ENCODE measurements at places on chromosomes 16 and 17.

- no peak for DNase-seq
These were observed 39.4 kb upstream of the RBFOX3 start for GRCh38 chr17:79650283-79650682.

DNA sequence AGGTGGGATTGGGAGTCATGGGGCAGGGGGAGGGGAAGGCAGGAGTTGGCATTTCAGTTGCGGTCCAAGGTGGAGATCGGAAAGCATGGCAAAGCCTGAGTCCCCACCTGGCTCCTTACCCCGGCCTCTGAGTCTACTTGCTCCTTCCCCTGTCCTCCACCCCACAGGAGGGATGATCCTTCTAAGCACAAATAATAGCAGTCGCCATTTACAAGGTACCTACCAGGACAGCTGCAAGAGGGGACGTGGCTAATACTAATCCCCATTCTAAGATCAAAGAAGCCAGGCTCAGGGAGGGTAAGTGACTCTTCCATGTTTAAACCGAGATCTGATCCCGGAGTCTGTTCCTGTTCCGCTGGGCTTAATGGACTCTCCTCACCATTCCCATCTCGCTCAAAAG is 396.3 kb downstream of the SLC39A11 start:
- no peak for DNase-seq

- no peak for DNase-seq
These were observed 2.3 kb upstream of the HSD3B7 start for GRCh38 chr16:30982548-30983288.

DNA sequence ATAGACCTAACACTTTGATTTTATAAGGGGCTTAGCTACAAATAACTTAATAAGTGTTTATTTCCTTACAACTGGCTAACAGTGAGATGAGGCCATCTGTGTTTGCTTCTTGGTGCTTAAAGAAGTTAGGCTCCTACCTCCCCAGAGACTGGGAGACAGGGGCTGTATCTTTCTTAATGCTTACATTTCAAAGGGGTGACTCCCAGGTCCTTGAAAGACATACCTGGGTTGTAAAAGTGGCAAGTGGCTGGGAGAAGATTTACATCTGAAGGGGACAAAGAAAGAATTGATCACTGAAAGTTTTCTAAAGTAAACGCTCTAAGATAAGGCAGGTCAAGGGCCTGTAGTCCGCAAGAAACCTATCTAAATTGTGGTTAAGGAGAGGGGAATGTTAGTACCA is 196.8 kb downstream of the CNTNAP4 start:
- DNase-seq = no peak

DNA sequence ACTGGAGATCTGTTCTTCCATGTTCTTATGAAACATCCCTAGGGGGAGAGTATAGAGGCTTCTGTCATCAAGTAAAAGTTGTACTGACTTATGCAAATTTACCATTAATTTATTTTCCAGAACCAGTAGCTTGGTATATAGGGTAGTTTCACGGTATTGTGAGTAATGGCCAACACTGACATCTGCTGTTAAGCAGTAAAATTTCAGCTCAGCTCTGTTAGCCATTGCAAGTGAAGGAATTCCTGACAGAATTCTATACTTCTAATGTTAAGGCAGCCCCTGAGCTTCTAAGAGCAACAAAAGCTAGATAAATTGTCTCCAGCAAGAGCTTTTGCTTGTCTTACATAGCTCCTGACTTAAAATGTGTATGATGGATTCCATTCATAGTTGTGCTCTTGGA is 613.5 kb upstream of the C16orf82 start:
- no peak for DNase-seq

DNA sequence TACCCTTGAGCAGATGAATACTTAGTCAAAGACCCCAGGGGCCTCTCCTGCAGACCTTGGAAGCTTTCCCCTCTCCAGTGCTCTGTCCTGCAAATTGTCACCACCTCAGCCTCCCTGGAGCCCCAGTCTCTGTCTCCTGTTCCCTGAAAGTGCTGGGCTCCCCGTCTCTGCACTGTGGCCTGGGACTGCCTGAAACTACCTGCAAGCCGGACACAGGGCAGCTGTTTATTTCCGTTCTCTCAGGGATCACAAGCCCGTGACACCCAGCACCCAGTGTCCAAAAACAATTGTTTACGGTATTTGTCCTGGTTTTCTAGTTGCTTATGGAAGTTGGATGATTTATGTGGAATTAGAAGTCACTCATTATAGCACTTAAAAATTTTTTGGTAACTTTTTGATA is 81.6 kb upstream of the CHMP6 start:
- DNase-seq = no peak

DNA sequence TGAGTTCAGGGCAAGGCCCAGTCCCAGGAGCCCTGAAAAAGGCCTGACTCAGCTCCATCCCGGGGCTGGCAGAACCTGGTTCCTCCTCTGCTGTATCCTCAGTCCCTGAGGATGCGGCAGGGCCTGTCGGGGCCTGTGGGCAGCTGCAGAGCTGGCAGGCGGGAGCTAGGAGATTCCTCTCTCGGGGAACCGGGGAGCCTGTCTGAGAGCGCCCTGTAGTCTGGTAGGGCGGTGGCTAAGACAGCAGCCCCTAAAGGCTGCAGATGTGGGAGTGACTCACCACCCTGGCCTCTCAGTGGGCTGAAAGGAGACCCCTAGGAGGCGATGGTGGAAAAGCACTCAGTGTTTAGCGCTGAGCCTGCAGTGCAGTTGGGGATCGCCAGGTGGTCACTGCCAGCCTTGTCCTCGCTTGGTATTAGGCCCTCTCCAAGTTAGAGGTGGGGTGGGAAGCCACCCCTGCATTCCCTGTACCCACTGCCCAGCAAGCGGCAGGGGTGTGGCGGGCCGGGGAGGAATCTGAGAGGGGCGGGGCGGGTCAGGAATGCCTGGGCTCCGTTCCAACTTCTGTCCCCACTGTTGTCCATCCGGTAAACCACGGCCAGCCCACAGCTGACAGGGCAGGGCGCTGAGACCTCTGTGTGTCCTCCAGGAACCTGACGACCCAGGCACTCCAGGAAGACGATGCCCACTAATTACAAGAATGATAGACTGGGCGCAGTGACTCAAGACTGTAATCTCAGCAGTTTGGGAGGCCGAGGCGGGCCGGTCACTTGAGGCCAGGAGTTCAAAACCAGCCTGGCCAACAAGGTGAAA is 29.5 kb upstream of the CDH1 start:
- DNase-seq = no peak

- no peak for DNase-seq
These were observed 512 bp downstream of the PMM2 start for GRCh38 chr16:8798174-8798527.

DNA sequence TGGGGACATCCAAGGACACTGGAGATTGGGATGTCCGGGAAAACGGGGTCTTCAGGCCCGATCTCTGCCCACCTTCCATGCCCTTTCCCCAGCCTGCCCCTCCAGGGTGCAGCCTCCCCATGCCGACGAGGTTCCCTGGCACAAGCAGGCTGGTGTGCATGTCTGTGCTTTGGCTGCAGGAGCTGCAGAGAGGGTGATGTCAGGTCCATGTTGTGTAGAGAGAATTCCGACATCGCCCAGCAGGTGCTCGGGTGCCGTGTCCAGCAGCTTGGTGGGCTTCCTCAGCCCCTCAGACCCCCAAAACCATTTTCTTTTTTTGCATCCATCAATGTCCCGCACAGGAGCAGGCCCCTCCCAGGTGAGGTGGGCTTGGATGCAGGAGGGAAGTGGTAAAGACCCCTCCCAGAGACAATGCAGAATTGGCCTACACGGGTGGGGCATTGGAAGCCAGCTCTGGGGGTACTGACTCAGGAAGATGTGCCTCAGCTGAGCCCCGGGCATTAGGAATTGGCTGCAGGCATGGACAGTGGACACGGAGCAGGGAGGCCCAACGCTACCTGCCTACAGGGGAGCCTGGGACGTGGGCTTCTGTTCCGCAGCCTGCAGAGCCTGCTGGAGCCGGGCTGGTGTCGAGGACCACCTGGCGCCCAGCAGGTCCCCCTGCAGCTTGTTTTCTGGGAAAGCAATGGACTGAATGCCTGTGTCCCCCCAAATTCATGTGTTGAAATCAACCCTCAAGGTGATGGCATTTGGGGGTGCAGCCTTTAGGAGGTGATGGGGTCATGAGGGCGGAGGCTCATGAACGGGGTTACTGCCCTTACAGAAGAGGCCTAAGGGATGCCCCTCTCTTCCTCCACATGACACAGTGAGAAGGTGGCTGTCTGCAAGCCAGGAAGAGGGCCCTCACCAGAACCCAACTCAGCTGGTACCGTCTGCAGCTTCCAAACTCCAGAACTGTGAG is 97.5 kb downstream of the METRNL start:
- DNase-seq = no peak

DNA sequence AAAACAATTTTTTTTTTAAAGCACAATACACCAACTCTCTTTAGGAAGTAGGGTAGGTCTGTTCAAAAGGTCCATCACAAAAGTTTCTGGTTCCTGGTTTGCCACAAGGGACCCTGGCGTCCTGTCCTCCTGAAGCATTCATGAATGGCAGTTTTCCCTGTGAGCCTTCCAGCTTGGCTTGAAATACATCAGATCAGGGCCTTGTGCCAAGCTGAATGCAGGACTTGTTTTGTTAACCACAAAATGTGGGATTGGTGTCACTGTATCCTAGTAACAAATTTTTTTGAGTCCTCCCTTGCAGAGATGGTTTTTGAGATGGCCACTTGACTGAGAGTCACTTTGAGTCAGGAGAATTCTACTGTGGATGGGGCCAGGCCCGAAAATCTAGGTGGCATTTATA is 3.9 kb downstream of the GNAO1 start:
- no peak for DNase-seq

- no peak for DNase-seq
These were observed 13.7 kb upstream of the KRT23 start for GRCh38 chr17:40951011-40951622.

DNA sequence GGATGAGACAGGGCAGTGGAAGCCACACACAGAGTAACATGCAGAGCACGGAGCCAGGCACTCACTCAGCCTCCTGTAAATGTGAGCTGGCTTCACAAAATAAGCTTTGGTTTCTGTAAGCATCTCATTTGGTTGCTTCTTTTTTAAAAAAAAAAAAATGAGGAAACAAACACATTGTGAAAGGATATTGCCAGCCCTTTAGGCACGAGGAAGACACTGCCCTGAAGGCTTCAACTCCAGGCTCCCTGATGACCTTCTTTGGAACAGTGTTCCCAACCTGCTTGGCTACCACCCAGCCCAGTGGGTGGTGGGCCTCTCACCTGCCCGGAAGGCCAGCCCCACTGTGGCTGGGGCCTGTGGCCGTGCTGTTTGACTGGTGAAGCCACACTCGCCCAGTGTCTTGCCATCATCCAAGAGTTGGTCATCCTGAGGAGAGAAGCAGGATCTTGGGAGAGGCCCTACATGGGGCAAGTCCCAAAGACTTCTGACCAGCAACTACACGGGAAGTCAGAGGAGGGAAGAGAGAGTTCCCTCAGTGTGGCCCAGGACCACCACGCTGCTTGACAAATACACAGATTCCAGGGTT is 1.9 kb downstream of the ELOB start:
- no peak for DNase-seq

DNA sequence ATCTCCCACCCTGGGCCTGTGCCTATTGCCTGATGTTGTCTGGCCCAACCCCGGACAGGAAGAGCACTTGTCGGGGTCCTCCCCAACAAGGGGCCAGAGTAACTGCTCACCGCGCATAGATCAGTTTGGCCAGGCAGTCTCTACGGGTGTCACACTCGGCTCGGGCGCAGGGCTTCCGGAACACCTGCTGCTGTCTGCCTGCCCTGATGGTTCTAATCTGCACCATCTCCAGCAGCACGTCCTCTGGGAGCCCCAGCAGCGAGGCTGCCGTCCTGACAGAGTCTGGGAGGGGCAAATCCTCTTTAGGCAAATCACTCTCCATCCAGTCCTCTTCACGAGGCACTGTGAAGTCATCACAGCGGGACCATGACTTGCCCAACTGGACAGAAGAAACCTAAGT is 24.0 kb downstream of the MYO19 start:
- DNase-seq = no peak

DNA sequence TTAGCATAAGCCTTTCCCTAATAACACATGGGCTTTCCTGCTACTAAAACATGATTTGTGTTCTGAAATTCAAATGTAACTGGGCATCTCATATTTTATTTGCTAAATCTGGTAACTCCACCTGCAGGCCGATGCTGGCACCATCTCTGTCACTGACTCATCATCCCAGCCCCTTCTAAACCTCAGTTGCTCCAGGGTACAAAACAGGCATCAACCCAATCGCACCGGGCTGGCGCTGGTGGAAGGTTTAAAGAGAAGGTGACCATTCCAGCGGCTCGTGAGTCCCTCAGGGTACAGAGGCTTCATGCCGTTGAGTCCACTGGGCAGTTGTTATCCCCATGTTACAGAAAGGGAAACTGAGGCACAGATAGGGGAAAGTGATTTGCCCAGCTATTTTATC is 27.1 kb downstream of the PPL start:
- no peak for DNase-seq

DNA sequence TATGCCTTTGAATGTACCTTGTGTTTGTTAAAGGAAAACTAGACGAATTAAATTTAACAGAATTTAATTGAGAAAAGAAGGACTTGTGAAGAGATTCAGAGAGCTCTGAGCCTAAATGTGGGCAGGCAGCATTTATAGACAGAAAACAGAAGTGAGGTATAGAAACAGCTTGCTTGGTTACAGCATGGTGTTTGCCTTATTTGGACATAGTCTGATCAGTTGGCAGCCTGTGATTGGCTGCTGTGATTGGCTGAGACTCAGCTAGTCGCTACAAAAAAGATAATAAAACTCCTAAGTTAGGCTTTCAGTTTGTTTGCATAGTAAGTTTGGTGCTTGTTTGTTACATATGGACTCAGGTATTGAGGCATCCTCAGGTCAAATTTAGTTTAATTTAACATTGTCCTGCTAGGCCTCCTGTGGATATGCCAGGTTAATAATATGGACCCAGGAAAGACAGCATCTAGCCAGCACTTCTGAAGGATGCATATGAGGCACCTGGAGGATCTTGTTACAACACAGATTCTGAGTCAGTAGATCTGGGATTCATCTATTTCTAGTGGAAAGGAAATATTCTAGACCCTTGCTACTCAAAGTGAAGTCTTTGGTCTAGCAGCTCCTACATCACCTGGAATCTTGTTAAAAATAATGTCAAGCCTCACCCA is 43.4 kb downstream of the SLFN5 start:
- no peak for DNase-seq

DNA sequence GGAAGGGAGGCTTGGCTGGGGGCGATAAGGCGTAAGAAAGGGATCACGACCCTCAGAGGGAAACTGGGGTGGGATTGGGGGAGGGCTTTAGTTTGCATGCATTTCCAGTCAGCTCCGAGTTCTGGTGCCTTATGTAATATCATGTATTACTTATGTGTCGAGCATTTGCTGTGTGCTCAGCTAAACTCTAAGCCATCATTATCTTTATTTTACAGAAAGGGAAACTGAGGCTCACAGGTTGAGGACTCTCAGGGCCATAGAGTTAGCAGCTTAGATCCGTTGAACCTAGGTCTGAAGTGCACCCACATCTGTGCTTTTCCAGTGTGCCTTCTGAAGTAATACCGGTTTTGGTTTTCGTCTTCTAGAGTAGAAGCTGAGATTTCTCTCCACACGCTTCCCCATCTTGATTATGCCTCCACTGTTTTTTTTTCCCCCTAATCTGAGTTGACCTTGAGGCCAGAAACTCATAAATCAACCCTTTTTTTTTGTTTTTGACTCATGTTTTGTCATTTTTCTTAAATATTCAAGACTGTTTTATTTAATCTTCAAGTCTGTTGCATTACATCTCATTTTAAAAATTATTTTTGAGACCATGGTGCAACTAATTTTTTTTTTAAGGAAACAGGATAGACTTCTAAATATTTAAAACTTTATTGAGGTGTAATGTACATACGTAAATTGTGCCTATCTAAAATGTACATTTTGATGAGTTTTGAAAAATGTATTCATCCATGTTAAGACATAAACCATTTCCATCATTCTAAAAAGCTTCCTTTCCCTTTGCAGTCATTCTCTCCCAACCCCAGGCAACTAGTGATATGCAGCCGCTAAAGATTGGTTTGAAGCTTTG is 741 bp downstream of the CYB5B start:
- DNase-seq = no peak

GRCh38 chr17:7408863-7409262 is 1.2 kb downstream of the NLGN2 start:
- DNase-seq = no peak
